Aorta (tissue), 5 donors: ENCODE measurements at places on chromosomes 1 and 21.

DNA sequence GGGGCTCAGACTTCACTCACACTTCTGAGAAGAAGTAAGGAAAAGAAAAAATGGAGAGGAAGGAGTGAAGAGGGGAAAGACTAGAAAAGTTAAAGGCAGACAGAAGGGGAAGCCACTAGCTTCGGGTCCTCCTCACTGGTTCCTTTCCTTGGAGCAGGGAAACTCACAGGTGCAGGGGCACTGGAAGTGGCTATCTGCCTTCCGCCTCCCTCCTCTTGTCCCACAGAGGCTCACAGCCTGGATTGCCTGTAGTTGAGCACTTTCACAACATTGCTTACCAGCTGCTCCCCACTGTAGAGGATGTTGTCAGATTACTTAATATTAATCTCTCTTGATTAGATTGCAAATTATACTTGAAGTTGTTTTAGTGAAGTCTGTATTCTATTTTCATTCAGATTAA is 21.6 kb upstream of the ABCA4 start:
- no peak for DNase-seq

DNA sequence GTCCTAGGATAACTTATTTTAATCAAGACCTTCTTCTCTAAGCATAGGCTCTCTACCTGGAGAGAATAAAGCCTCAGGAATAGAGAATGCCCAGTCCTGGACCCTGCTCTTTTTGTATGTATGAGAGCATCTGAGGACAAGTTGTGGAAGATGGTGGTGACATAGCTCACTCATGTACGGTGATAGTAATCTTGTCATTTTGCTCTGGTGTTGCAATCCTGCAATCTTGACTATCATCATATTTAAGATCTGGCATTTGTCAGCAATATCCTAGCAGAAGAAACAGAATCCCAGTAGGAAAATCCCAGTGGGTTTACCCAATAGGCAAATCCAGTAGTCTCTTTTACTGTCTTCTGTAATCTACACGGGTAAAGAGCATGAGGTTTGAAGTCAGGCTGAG is 21.6 kb upstream of the SERBP1 start:
- no peak for DNase-seq

- no peak for DNase-seq
Measured at GRCh38 chr1:87584586-87584985, 255.9 kb downstream of the LMO4 start.

GRCh38 chr1:201730611-201731010 is 98.3 kb upstream of the IPO9 start:
- no peak for DNase-seq
